ENCODE measurements at places on chromosomes 6 and 20.

- no peak for DNase-seq
Measured at GRCh38 chr6:15948930-15949900, 179.7 kb upstream of the MYLIP start.

DNA sequence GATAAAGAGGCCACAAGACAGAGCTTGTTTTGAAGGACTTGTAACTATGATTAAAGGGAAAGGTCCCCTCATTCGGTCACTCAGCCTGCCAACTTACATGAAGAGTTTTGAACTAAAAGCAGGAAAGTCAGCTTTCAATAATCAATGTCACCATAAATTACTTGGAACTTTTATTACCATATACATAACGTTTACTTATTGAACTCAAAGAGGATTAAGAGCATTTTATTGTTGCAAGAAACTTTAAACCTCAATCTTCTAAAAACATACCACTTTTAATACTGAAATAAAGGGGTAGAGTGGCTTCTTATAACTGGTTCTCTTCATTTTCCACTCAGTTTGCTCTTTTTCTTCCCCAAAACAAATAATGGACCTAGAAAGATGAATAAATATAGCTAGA, 65.1 kb downstream of the CNKSR3 start:
- no peak for DNase-seq

DNA sequence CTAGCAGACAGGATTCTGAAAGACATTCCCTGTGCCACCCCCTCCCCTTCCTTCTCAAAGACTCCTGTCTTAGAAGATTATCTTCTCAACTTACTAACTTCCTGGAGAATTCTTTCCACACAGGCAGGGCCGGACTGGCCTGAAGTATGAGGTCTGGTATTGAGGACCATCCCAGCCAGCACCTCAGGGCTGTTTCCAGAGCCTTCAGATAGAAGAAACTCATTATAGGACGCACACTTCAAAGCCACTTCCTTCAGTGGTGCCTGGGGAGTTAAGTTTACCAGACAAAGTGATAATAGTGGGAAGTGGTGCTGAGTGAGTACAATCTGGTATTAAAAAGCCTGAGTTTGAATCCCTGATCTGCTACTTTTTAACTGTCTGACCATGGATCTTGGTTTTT, 15.6 kb downstream of the KCNS1 start:
- no peak for DNase-seq

DNA sequence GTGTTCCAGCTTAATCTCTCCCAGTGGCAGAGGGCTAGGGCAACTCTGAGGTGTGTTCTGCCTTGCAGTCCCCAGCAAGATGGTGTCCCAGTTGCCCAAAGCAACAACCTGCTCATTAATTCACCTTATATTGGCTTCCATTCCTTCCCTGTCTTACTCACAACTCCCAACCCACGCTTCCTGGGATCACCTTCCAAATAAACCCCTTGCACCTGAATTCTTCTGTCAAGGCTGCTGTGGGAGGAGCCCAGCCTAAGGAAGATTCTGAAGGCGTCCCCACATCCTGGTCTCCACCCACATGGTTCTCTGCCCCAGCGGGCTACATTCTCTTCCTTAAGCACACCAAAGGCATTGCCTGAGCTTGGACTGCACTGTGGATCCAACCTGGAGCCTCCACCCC, 116.6 kb upstream of the MAFB start:
- no peak for DNase-seq

DNA sequence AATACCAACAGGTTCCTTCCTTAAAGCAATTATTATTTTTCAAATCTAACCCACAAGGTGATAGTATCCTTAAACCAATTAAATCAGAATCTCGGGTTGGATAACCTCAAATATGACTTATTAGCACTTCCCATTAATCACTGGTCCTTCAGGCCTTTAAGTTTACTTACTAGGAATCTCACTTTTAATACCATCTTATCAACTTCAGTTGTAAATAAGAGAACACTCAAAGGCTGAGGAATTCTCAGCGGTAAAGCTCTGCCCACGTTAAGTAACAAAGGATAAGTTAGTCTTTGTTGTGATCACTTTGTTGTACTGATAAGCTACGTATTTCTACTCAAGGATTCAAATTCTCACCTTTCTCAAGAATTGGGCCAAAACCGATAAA, 82.0 kb downstream of the OR2B2 start:
- no peak for DNase-seq

- DNase-seq: no peak
Measured at GRCh38 chr6:22737331-22737730, 168.0 kb downstream of the HDGFL1 start.

GRCh38 chr6:71510856-71511255, 222.2 kb downstream of the OGFRL1 start:
- no peak for DNase-seq

GRCh38 chr20:21643417-21643816, 62.0 kb upstream of the PAX1 start:
- DNase-seq: no peak

GRCh38 chr6:163253556-163254213, 160.8 kb upstream of the QKI start:
- no peak for DNase-seq

- no peak for DNase-seq
Measured at GRCh38 chr6:144778773-144779492, 493.8 kb downstream of the UTRN start.

- DNase-seq: no peak
Measured at GRCh38 chr6:119649531-119649930, 300.0 kb upstream of the MAN1A1 start.

DNA sequence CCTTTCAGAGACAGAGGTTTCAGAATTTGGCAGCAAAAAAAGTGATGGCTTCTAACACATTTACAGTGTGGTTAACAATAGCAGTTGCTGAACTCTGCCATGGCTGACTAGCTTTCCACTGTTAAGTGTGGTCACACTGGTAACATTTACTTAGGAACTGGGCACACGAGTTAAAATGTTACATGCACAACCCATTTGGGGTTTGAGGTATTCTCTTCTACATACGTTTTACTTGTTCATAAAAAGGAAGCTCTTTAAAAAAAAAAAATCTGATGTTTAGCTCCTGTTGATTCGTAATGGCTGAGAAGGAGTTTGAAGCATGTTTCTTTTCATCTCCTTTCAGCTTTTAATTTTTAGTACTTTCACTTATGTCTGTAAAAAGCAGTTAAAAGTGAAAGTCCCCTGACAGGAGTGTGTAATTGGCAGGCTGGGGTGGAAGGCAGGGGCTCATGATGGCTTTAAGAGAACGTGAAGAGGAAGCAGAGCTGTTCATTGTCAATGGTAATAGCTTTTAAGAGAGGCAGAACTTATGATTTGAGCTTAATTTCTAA, 245.9 kb downstream of the FARS2 start:
- no peak for DNase-seq

- DNase-seq: no peak
Measured at GRCh38 chr6:158638324-158638854, 6.2 kb downstream of the DYNLT1 start.

DNA sequence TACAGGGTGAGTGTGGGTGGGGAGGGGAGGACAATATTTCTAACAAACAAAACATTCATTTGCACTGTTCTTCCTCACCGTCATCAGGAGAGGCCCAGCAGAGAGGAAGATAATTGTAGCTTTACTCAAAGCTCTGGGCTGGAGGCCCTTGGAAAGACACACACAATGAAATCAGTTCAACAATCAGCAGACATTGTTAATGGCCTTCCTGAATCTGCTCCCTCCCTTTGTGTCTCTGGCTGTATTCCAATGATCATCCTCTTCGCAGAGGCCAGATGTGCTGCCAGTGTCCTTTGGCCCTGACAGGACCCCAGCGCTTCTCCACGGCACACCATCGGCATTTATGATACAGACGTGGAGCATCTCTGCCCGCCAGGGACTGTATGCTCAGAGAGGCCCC, 44.6 kb upstream of the LRFN2 start:
- DNase-seq: no peak

GRCh38 chr20:42567409-42567808, 622.3 kb downstream of the PTPRT start:
- DNase-seq: no peak

DNA sequence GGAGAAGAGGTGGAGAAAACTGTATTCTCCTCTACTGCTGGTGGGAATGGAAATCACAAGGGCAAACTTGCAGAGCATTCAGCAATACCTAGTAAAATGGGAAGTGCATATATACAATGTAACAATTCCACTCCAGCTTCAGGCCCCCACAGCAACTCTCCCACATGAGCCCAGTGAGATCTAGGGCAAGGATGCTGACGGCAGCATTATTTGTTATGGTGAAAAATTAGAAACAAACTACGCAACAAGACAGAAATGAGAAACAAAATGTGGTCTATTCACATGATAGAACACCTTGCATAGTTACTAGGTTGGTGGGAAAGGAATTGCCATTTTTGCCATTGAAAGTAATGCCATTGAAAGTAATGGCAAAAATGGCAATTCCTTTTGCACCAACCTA, 98.9 kb upstream of the SRSF6 start:
- DNase-seq: no peak

- no peak for DNase-seq
Measured at GRCh38 chr6:10099529-10100140, 315.2 kb downstream of the TFAP2A start.

- DNase-seq: no peak
Measured at GRCh38 chr20:4102381-4102780, 87.0 kb upstream of the RNF24 start.

DNA sequence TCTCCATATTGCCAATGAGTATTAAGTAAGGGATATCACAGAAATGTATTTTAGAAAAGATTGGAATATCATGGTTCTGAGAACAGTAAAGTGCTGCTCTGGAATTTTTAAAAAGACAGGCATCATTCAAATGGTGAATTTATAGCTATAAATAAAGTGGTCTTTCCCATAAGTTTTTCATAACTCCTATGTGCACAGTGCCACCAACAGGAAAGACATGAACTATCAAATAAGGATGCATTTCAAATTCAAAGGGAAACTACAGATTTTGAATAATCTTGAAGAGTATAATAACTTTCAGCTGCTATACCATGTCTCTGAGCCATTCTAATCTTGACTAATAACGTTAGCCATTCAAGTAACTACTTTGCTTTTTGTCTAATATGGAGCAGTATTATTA, 456.8 kb upstream of the GJE1 start:
- no peak for DNase-seq

GRCh38 chr6:160273196-160273595, 14.6 kb upstream of the SLC22A2 start:
- DNase-seq: no peak

Measured in activated CD4-positive, alpha-beta T cell treated with anti-CD3 and anti-CD28 coated beads for 4 hours (primary cell).